ENCODE measurements at places on chromosomes 5 and 9. TPM values are rescaled to one million over a fixed set of nuclear protein-coding genes. Genes with fewer than 3 reads are reported as not detected.

TYRP1 gene
- 1.2 TPM for polyA plus RNA-seq

TLE1 gene
- 65.4 TPM for polyA plus RNA-seq

FBP2 gene
- not detected for polyA plus RNA-seq

CYSRT1 gene
- polyA plus RNA-seq: 6.6 TPM

FST gene
- polyA plus RNA-seq: 25.8 TPM

C5orf58 gene
- polyA plus RNA-seq: 0.11 TPM

INSL6 gene
- polyA plus RNA-seq: 0.21 TPM

PAIP2 gene
- 202 TPM for polyA plus RNA-seq

ARSI gene
- polyA plus RNA-seq: 2.6 TPM

All from right renal cortex interstitium (tissue), 3 donors.